ENCODE measurements at places on chromosomes 7 and 10.
A peak's percentile ranks its signal among the peaks of the same experiment; 100 is the strongest.

DNA sequence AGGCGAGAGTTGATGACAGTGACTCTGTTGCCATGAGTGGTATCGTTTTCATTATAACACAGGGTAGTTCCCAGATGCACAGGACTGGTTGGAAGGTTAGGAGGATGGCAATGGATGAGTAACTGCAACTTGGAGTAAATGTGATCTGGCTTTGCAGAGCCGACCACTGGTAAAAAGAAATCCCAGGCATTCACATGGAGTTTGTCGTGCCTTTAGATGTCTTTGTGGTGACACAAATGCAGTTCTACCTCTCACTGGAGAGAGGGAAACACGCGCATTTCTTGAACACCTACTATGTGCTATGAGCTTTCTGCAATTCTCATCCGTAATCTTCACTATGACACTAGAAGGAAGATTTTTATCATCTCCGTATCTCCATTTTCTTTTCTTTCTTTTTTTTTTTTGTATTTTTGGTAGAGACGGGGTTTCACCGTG is 1.7 kb upstream of the MNX1 start:
- DNase-seq: no peak

- no peak for DNase-seq
Observed at GRCh38 chr7:44322631-44323363, 2.6 kb downstream of the CAMK2B start.

GRCh38 chr7:103418241-103418640 is 27.8 kb downstream of the SLC26A5 start:
- no peak for DNase-seq

GRCh38 chr10:3336673-3337293 is 164.2 kb upstream of the PITRM1 start:
- DNase-seq: no peak

- no peak for DNase-seq
Observed at GRCh38 chr7:96415293-96415940, 93.5 kb upstream of the SLC25A13 start.

DNA sequence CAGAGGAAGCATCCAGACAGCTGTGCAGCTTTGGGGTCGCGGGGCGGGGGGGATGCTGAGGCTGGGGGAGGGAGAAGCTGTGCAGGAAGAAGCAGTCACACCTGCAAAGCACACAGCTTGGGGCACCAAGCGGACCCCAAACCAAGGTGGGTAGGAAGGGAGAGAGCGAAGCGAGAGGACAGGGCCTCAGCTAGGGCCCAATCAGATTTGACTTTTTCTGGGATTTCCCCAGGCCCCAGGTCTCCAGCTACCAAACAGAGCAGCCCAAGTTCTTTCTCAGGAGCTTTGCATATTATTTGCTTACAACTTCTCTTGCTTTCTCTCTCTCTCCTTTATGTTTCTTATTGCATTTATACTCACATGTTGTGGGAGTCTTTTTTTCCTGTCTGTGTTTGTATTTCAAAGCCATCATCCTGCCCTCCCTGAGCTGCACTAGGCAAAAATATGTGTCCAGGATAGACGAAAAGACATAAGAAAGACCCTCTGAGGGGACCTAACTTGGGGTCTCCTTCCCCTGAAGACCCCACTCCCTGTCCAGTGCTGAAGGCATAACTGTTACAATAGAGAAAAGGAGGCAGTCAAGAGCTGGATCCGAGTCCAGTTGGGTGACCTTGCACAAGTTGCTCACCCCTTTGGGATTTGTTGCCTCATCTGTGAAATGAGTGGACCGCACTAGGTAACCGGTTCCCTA is 50.6 kb upstream of the SMNDC1 start:
- peak; percentile 35 for DNase-seq

- DNase-seq: peak; percentile 25
Observed at GRCh38 chr7:129914536-129915272, 38.1 kb downstream of the UBE2H start.

DNA sequence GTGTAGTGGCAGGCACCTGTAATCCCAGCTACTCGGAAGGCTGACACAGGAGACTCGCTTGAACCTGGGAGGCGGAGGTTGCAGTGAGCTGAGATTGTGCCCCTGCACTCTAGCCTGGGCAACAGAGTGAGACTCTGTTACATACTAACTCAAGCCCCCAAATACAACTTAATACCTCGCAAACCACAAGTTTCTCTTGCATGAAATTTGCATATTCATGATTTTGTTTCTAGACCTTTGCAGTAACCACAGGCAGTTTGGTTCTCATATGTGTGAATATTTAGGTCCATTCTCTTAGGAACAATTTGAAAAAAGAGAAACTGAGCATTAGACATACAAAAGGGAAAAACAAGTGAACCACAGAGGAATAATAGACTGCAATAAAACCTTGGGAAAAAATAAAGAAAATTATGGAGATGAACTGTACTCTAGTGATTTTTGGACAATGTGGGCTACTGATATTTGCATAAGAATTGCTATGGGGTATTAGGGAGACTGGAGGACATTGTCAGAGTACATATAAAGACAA is 77.0 kb downstream of the ZNF277 start:
- DNase-seq: no peak

DNA sequence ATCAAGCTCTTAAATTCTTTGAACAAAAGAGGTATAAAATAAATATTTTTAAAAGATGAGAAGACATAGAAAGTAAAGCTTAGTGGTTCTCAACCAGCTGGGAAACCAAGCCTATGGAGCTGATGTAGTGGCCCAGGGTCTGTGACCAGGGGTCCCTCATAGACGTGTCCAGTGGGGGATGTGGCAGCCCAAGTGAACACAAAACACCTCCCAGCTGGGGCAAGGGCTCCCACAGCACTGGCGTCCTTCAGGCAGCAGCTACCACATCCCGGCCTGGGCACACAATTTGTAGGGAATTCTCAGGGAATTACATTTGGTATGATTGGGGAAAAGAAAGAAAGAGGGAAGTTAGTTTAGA is 17.8 kb upstream of the CCDC71L start:
- no peak for DNase-seq

- no peak for DNase-seq
Observed at GRCh38 chr7:24891311-24891735, 88.7 kb downstream of the OSBPL3 start.

DNA sequence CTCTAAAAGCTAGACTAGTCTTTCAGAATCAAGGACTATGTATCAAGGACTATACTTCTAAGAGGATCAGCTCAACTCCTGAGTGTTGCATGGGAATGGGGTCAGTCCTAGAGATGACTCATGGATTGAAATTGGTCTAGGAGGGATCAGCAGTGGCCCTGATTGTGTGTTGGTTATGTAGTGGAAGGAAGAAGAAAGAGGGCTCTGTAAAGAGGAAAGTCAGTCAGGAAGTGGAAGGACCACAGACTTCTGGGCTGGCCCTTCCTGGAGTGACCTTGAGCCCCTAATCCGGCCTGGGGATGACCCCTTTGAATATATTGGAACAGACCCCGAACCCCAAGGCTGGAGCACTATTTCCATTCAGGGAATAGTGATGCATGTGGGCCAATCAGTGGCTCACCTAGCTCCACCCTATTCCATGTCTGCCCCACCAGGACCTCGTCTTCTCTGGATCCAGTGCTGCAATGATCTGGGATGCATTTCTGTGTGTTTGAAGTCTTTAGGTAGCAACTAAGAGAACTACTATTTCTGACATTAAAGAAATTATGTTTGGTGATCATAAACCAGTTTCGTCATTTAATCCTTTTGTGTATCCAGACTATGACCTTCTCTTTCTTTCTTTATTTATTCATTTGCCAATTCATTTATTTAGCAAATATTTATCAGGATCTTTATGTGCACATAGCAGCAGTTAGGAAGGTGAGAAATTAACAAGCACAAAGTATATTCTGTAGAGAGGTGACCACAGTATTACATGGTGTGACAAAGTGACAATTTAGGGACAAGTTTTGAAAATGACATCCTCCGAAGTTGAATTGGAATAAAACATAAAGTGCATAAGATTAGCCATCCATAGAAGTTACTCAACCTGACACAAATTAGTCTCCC is 48.6 kb upstream of the KIF5B start:
- no peak for DNase-seq

GRCh38 chr7:2192831-2193534 is 39.8 kb downstream of the MAD1L1 start:
- no peak for DNase-seq

GRCh38 chr10:3790858-3791257 is 5.8 kb upstream of the KLF6 start:
- DNase-seq: no peak

GRCh38 chr10:852386-852785 is 79.1 kb downstream of the LARP4B start:
- DNase-seq: no peak

DNA sequence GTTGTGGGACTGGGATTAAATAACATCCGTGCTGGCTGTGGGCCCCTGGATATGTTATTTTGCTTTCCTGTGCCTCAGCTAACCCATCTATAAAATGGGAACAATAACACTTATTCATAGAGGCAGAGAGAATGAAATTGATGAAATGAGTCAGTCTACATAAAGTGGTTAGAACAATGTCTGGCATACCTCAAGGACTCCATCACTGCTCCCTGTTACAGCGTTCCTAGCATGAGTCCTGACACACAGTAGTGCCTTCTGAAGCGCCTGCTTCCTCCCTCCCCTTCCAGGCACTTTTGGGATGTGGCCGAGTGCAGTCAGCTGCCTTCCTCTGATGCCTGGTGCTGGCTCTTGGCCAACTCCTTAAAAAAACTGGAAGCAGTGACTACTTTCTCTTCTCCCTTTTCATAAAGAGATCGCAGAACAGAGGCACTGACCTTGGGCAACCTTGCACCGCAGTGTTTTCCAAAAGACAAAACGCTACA is 108.4 kb upstream of the ZMIZ1 start:
- DNase-seq: no peak

DNA sequence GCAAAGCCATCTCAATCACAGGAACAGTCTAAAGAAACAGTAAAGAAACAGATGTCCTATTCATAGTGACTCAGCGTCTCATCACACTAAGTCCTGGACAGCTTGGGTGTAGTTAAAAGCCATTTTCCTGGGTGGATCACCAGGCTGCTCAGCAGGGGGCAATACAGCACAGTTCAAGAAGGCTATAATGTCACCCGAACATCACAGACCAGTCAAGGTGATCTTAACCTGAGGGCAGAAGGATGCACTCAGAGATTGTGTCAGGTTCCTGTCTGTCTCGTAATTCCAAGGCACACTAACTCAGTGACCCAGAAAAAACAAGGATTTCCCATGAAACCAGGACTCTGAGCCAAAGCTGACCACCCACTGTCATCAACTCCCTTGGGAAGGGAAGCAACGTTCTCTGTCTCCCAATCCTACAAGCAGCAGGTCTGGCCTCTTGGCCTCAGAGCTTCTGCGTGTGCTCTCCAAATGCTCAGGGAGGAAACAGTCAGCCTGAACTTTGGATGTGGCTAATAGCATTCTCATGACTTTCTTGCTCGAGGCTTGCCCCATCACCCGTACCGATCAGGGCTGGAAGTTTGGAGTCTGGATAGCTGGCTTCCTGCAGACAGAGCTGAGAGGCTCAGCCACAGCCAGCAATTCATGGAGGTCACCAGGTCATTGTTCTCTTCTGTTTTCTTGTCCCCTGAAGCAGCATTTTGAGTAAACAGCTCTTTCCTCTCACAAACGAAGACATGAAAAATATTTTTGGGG is 90.4 kb upstream of the FAM171A1 start:
- DNase-seq: no peak

DNA sequence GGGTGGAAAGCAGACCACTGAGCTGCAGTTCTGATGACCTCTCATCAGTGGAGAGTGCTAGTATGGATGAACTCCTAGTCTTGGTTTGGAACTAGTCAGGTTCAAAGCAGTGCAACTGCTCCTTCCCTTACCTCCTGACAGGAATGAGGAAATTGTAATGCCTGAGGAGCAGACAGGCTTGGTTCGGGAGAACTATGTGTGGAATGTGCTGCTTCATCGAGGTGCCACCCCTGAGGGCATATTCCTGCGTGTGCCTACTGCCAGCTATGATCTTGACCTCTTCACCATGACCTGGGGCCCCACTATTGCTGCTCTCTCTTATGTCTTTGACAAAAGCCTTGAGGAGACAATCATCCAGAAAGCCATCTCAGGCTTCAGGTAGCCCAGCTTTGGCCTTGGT is 27.4 kb upstream of the NFKB2 start:
- DNase-seq: no peak

DNA sequence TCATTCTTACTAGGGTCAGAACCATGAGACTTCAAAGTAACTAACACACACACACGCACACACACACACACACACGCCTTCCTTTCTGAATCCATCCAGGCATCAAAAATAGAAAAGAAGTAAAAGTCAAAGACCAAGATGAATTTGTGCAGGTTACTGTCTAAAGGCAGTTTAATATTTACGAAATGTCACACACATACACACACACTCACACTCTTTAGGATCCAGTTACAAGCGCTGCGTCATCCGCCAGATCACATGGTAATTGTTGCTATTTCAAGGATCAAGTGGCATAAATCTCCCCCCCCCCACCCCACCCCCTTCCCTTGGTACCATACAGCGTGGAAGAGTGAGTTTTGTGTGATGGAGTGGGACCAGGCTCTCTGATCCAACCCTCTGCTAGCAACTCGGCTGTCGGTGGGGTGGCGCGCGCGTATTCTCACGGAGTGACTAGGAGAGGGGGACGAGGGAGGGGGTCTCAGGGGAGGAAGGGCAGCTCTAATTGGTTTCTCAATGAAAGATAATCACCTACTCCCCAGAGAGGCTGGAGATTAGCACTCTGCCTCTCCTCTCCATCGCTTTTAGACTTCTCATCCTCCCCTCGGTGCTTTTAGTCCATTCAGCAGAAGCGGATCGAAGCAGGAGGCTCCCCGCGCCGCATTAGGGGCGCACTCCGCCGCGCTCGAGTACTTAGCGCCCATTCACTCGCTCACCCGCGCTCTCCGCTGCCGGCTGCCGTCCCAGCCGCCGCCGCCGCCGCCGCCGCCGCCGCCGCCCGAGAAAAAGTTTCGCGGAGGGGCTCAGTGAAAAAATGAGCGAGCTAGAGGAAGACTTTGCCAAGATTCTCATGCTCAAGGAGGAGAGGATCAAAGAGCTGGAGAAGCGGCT is 83.5 kb upstream of the PRKG1 start:
- DNase-seq: peak; percentile 5

DNA sequence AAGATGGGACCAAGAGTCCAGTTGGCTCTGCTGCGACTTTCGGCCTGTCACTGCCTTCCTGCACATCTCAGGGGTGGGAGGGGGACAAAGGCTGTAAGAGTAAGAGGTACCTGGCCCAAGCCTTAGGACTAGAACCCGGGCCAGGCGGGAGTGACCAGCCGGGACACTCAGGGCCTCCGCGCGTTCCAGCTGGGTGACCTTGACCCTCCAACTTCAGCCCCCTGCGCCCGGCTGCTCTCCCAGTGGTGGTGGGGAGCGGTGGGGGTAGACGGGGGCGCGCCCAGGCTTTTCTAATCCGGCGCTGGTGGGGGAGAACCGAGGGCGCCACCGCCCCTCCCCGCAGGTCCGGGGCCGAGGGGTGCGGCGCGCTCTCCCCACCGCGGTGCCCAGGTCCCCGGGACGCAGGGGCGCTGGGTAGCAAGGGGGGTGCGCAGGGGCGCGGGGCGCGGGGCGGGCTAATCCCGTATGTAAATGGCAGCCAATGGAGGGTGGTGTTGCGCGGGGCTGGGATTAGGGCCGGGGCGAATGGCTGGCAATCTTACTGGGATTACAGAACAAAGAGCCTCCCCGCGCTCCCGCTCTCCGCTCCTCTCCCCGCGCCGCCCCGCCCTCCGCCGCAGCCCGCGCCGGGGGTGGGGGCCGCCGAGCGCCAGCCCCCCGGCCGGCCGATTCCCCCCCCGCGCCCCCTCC is at the start of gene GTF2IRD1:
GTF2IRD1 (plus strand) TSS at position 585 of the 690 bp plus-strand sequence. CDS start 54,175 bp downstream, outside the sequence.
- peak; percentile 64 for DNase-seq
